ENCODE measurements at places on chromosomes 5 and 9.

DNA sequence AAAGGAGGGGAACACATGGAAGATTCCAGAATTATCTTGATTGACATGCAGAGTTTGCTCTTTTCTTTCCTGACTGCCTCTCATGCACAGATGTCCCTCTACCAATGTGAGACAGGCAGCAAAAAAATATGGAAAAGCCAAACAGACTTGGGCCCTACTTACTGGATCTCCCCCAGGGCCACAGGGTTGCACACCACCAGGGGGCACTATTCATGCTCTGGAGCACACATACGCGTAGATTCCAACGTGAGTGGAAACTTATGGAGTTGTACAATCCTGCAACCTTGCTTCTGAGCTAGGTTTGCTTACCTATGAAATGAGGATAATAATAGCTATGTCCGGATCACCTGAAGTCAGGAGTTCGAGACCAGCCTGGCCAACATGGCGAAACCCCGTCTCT is 319.5 kb downstream of the ARHGEF28 start:
- DNase-seq, result no peak

DNA sequence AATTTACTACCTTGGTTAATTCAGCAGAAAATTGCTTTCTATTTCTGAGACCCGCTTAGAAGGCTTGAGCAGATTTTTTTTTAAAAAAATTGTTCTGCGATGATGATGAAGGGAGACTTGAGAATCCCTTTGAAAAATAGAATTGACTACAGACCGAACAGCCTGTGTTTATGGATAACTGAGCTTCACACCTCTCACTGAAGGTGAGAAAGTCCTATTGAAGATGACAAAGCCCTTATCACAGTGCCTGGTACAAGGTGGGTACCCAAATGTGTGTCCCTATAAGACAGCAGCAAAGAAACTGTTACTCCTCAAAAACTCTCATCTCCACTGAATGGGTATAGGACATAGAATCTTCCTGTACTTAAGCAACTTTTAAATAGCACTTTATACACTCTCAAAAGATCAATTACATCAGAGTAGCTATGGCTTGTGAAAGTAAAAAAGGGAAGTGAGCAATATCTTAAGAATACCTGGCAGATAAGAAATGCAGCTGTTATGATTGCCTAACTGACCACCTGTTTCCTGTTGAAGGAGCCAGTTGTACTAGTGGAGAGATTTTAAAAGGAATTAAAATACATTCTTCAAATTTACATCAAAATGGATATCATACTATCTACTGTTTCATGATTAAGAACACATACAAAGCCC is 419.7 kb downstream of the CHSY3 start:
- DNase-seq, result no peak

GRCh38 chr9:87125819-87126218 is 178.5 kb upstream of the GAS1 start:
- no peak for DNase-seq

DNA sequence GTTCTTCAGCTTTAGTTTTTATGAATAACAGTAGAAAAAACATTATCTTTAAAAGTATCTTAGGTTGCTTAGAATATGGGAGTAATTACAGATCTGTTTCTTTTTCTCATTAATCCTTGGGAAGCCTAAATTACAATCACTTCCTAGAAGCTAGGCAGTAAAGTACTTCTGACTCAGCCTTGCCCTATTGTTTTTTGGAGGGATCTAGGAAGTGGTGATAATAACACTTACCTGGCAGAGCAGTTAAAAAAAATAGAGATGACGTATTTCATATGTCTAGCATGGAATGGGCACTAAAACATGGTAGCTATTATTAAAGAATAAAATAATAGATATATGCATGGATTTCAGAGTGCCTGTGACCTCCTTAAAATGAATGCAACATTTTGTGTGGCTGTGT is 8.2 kb upstream of the FST start:
- DNase-seq, result no peak

GRCh38 chr5:129569295-129569694 is 109.2 kb downstream of the ADAMTS19 start:
- DNase-seq, result no peak
